Endothelial cell of umbilical vein (primary cell): ENCODE measurements at places on chromosomes 2 and 18. TPM values are rescaled to one million over a fixed set of nuclear protein-coding genes. Genes with fewer than 3 reads are reported as not detected.

DNA sequence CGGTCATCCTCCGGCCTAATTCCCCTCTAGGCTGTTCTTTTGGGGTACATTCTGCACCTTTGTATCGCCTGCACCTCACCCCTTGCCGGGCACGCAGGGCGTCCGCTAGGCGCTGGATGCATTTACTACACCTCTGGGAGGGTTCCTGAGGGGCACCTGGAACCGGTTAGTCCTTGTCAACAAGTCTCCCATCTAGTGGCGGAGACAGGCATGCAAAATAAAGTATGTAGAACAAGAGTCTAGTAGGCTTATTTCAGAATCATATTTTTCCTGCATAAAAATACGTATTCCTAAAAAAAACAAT is 705 bp upstream of the TEX261 start:
- DNase-seq: peak; percentile 30

DNA sequence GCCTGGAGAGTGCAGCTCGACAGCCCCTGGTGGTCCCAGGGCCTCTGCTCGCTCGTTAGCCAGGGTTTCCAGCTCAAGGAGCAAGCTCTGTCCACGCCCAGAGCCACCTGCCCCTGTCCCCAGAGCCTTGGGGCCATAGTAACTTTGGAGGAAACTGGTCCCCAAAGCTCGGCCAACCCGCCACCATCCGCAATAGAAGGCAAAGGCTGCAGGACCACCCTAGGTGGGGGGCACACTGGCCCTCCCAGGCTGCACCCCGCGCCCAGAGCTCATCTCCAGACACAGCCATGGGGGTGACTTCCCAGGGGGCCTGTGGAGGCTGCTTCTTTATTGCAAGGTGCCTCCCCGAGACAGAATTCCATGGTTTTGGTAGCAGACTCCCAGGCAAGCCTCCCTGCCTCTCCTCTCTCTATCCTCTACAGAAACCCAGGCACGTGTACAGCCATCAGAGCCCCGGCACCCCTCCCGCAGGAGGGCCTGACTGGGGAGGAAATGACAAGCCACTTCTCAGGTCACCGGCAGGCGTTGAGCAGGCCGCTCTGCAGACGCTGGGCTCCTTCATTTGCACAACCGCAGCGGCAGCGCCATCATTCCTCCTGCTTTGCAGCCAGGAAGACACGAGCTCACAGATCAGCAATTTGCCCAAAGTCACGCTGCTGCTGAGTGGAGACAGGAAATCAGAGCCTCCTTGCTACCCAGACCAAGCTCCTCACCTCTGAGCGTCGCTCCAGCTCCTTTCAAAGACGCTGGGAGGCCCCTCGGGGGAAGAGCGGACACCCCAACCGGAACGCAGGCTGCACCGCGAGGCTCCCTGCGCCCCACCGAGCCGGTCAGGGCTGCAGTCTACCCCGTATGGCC is 80.2 kb downstream of the NDUFA10 start:
- DNase-seq: no peak

GRCh38 chr2:44707945-44708660 is 233.4 kb upstream of the SIX3 start:
- DNase-seq: peak; percentile 45

Gene SSB
- polyA plus RNA-seq: 18.5 and 36.1 TPM in 2 replicates

DNA sequence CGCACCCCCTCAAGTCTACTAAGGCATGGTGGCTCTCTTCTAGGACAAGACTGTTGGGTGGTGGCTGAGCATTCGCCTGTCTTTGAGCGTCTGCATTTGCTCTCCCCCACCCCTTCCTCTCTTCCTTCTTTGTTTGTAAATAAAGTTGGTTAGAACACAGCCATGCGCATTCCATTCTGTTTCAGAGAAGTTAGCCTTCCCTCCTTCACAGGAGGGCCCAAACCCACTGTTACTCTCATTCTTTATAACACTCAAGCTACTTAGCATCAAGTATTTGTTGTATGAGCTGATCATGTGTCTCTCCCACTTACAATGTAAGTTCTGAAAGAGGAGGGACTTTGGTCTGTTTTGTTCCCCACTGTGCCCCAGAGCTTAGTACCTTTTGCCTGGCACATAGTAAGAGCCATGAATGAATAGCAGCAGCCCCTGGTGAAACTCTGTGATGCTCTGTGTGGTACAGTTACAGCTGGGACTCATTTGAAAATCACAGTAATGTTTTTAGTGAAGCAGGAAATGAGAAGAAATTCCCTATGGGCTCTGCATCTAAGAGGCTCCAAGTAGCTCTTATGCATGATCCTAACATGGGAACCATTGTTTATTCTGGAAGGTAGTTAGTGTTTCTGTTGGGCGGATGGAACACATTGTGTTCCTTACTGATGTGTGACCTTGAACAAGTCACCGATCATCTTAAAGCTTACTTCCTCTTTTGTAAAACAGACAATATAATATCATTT is 7.7 kb downstream of the MGAT5 start:
- DNase-seq: peak; percentile 72

GRCh38 chr2:235025800-235026536 is 74.2 kb downstream of the SH3BP4 start:
- DNase-seq: peak; percentile 86

- DNase-seq: no peak
These were observed 66.2 kb downstream of the MAIP1 start for GRCh38 chr2:200021449-200022114.
